ENCODE measurements at places on chromosomes 2 and 18.

- no peak for DNase-seq
Observed at GRCh38 chr18:58578835-58579560, 49.9 kb downstream of the ALPK2 start.

DNA sequence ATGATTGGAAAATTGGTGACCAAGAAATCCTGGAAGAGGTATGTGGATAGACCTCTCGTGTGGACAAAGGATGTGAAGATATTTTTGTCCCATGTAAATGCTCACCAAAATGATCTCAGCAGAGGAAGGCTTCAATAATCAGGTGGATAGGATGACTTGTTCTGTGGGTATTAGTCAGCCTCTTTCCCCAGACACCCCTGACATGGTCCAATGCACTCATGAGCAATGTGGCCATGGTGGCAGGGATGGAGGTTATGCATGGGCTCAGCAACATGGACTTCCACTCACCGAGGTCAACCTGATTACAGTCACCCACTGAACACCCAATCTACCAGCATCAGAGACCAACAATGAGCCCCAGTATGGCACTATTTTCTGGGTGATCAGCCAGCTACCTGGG is 20.2 kb downstream of the CHRNA1 start:
- DNase-seq, result no peak

DNA sequence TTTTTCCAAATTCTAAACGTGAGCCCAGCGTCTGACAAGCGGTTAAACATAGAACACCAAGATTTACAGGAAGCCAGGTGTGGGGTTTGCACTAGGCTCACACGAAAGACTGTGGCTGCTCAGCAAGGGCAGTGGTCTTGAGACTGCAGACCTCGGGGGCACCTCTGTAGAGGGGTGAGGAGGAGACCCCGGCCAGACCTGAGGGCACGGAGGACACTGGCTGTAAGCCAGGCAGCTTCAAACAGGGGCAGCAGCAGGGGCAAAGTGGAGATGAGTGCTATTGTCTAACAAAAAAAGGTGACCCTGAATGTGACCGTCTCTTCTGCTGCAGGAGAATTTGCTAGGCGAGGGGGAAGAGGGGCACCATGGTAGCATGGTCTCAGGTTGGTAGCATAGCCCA is 140.3 kb downstream of the CYP26B1 start:
- DNase-seq, result no peak

GRCh38 chr2:38387887-38388286 is 10.8 kb upstream of the ATL2 start:
- DNase-seq, result no peak

- no peak for DNase-seq
Observed at GRCh38 chr2:126749537-126749936, 93.6 kb downstream of the GYPC start.

DNA sequence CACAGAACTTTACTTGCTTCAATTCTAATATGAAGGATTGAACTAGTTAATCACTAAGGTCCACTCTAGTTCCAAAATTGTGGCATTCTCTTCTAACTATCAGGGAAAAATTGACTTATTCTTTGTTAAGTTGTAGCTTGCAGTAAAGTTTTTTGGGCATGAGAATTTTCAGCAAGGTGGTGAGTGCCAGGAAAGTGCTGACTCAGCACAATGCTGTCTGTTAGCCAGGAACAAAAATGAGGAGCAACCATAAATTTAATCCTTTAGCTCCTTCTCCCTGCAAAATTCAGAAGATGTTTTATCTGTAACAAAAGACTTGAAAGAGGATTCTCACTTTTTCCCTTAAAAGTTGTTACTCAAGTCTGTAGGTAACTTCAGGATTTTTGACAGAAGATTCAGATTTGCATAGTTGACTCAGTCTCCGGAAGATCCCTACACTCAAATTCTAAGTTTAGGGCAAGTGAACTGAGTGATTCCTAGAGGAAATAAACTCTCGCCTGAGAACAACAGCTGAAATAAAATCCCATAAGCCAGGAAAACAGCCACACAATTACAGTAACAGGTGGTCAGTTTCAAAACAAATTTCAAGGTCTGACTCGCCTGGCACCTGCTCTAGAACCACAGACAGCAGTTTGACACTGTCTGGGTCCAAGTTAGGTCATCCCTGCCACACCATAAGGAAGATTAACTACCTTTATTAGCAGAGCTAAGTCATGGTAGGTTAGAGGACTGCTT is 20.2 kb upstream of the DARS1 start:
- no peak for DNase-seq
